Amygdala (tissue), 56 donors: ENCODE measurements at places on chromosomes 3 and 15.
A peak's percentile ranks its signal among the peaks of the same experiment; 100 is the strongest.

DNA sequence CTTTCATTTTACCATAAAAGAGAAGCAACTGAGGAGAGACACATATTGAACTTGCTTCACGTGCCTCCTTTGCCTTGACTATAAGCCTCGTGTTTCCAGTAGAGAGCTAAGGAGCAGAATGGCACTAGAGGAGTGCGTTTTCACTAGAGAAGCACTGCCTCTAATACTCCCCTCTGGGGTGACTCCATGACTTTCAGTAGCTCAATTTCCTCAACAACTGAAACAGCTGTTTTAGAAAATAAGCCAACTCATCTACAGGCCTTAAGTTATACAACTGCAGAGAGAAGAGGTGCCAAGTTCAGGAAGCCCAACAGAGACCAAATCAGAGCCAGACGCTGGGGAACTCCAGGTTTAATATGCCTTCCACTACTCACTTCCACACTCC lies 1.9 kb downstream of the UBP1 start:
- no peak for DNase-seq

GRCh38 chr3:186915806-186916796 lies 14.2 kb upstream of the ST6GAL1 start:
- no peak for DNase-seq

DNA sequence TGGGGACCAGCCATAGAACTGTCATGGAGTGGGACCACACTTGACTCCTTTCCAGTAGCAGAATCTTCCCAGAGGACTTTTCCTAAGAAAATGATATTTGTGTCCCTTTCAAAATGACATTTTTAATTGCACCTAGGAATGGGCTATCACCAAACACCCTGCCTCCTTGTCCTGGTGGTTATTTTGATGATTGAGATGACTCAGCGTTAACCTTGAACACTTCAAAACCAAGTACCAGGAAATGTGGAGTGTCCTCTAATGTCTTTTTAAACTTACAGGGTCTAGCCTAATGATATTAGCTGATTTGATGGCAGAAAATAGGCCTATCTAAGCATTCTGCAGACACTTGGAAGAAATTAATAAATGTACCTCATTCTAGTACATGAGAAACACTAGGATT lies 90.7 kb downstream of the HHLA2 start:
- no peak for DNase-seq

- DNase-seq: no peak
Measured at GRCh38 chr3:193665370-193665989, 72.5 kb downstream of the OPA1 start.

- DNase-seq: no peak
Measured at GRCh38 chr15:48579945-48580671, 65.4 kb downstream of the FBN1 start.

- no peak for DNase-seq
Measured at GRCh38 chr15:63029676-63030075, 12.9 kb upstream of the TPM1 start.

DNA sequence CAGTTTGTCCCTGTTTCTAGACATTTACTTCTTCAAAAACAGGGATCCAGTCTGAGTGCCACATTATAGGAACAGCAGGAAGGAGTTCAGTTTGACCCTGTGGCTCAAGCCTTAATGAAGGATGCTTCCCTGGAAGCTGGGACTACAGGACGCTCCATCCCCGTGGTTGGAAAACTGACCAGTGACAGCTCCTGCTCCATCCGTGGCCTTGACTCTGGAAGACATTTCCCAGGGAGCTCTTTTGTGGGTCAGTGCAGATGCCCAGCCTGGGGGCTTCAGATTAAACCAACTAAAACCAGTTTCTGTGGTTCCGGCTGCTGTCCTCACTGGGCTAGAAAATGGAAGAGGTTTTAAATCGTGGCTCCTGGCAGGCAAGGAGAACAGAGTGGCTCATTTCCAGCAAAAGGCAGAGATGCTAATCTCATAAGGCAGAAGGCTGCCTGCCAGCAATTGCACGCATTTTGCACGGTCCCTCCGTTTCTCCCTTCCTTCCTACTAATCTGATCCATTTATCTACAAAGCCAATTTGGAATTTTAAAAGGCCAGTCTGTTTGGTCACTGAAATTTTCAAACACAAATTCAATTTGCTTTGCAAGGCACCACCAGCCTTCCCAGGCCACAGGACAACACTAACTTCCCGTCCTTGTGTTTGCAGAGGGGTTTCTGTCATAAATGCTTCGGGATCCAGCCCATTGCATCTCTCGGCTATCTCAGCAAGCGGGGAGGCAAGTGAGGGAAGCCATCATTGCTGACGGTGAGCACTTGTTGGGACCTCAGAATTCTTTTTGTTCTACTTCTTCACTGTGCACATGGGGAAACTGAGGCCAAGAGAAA lies 6.2 kb upstream of the SSUH2 start:
- no peak for DNase-seq

DNA sequence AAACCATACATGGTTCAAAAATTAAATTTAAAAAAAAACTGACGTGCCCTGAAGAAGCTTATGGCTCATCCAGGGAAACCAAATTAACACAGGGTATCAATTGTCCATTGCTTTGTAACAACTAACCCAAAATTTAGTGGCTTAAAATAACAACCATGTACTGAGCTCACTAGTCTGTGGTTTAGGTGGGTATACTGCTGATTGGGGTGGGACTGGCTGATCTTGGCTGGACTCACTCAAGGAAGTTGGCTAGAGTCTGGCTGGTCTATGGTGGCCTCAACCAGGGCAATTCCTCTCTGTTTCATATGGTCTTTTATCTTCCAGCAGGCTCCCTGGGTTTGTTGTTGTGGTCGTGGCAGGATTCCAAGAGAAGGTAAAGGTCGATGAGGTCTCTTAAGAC lies 14.1 kb upstream of the EDC3 start:
- DNase-seq: no peak

- DNase-seq: no peak
Measured at GRCh38 chr3:15348246-15348645, 15.9 kb upstream of the SH3BP5 start.

DNA sequence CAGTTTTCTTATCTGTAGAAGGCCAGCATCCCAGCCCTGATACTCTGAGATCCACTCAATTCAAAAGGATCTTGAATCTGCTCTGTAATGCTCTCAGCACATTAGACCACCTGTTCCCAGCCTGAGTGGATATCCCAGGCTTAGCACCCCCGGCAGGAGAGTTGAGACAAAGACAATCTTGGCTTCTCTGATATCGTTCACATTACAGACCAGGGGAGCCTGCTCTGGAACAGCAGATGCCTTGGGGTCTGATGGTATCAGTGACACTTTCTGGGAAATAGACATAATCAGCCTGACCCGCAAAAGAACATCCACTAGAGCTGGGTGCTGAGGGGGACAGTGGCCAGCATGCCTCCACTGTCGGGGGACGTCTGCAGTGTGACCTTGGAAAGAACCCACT lies 70.6 kb downstream of the BDH1 start:
- DNase-seq: no peak

- DNase-seq: no peak
Measured at GRCh38 chr3:182129740-182130139, 418.0 kb downstream of the SOX2 start.

- no peak for DNase-seq
Measured at GRCh38 chr3:185820973-185821758, 3.7 kb downstream of the IGF2BP2 start.

- DNase-seq: no peak
Measured at GRCh38 chr3:70466096-70466495, 153.7 kb upstream of the MDFIC2 start.

GRCh38 chr3:72543246-72543645 lies 305.0 kb downstream of the SHQ1 start:
- DNase-seq: no peak

DNA sequence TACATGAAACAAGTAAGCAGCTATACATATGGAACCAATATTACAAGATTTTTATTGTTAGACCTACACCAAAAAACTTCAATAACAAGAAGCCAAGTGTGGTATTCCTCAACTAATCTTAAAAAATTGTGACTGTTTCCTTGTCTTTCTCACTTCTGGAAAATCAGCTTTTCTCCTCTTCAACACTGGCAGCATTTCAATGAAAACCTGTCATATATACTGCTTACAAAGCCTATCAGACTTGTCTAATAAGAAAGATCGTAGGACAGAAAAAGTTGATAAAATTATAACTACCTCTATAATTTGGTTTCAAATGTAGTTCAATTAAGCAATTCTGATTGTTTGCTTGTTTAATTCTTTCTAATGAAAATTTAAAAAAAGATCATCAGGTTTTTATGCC lies 55.1 kb downstream of the CBLB start:
- DNase-seq: no peak

GRCh38 chr15:60478566-60479360 lies at the start of gene ICE2:
Gene ICE2, minus strand, starts transcription at chr15:60479142. Its CDS starts 1,165 bp downstream, at chr15:60477977.
- DNase-seq: peak; percentile 85

GRCh38 chr3:188533612-188534357 lies 379.8 kb downstream of the LPP start:
- no peak for DNase-seq

DNA sequence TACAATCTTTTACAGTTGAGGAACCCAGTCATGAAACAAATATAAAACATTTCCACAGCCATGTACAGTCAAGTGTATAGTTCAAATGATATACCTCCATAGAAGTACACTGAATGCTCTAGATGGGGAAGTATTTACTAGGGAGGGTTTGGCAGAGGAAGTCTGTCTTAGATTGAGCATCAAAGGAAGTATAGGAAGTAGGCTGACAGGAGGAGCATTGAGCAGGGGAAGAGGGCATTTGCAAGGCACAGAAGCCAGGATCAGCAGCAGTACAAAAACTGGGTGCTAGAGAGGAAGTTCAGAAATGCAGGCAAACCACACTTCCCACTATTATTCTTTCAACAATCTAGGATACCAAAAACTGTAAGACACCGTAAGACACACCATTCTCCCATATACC lies 122.6 kb downstream of the ANO10 start:
- DNase-seq: no peak

DNA sequence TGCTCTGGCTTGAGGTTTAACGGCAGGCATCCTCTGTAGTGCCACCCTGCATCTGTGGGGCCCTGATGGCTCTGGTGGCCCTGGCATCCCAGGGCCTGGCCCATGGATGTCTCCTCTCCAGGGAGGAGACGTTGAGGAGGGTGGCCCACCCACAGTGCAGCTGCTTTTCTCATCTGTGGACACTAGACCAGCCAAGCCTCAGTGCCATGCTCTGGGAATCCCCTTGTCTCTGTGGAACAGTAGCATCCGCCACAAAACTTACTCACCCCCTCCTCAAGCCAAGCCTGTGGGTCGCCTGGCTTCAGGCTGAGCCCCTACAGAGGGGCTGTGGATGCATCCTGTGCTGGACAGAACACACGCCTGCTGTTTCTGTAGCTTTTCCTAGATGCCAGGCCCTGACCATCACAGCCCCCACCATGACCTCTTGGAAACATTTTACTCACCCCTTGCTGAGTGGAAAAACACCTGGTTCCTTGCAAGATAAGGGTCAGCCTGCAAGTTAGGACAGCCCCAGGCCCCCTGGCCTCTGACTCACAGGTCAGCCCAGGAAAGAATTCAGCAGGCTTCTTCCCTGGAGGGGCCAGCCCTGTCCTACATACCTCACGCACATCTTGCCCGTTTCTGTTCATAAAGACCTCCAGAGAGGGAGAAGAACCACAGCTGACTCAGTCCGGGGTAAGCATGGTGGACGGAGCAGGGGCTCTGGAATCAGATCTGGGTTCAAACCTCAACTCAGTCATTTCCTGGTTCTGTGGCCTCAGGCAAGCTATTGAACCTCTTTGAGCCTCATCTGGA lies 19.0 kb downstream of the PAK6 start:
- no peak for DNase-seq

- no peak for DNase-seq
Measured at GRCh38 chr15:48059791-48060190, 61.0 kb upstream of the SLC24A5 start.

DNA sequence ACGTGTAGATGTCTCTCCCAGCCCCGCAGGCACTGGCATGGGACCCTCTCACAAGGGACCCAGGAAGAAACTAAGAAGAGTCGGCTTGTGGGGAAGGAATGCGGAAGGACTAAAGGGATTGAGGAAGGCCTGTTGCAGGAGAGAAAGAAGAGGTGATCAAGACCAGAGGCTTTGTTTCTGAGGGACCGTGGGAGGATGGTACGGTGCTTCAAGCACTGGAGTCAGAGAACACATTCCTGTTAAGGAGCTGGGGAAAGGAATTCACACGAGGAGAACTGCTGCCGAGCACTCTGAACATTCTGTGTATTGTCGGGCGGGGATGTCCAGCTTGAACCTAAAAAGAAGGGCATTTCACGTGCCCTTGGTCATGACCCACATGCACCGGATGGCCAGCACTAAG lies 91.4 kb downstream of the TAMM41 start:
- DNase-seq: no peak

DNA sequence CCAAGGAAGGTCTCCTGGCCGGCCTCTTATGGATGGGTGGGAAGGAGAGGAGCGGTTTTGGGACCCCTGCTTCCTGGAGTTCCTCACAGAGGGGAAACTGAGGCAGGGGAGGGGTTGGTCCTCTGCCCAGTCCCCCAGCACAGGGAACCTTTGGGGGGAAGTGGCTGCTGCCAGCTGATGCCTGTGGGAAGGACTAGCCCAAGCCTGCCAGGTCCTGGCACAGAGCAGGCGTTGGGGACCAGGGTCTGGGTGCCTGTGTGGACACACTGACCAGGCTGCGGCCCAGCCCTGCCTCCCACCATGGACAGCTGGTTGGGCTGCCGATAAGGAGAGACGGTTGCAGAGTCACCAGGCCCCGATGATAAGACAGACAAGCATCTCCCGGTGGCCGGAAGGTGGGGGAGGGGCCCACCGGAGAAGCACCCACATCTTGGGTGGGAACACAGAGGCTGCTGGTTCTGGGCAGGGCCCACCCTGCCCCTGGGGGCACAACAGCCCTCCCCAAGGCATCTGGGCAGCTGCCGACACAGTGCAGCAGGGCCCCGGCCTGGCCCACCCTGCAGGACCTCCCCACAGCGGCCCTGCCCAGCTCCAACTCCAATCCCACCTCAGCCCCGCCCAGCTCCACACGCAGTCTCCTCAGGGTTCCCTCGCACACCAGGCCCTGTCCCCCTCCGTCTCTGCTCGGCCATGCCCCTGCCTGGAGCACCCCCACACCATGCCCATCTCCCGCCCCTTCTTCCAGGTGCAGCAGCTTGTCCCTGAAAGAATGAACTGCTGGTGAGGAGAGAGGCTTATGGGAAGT lies 50.7 kb downstream of the DNAJB8 start:
- DNase-seq: no peak

- no peak for DNase-seq
Measured at GRCh38 chr3:54836871-54837270, 91.0 kb downstream of the LRTM1 start.

- no peak for DNase-seq
Measured at GRCh38 chr15:94582368-94582767, 351.0 kb downstream of the MCTP2 start.

GRCh38 chr3:32413845-32414521 lies 22.3 kb downstream of the CMTM7 start:
- DNase-seq: no peak

GRCh38 chr3:103083848-103084631 lies 649.2 kb downstream of the ZPLD1 start:
- DNase-seq: no peak

- no peak for DNase-seq
Measured at GRCh38 chr3:50515565-50516439, 12.4 kb upstream of the CACNA2D2 start.

GRCh38 chr3:48475188-48475587 lies 28.7 kb downstream of the ATRIP start:
- DNase-seq: no peak
